ENCODE measurements at places on chromosomes 4 and X. TPM values are rescaled to one million over a fixed set of nuclear protein-coding genes. Genes with fewer than 3 reads are reported as not detected.

Gene ZNF827
- total RNA-seq: 4.5 TPM

Gene RTL3
- total RNA-seq: not detected

Gene CENPI
- total RNA-seq: 14.1 TPM

Gene CTAG2
- not detected for total RNA-seq

Gene OCIAD1
- total RNA-seq: 83.9 TPM

Gene NALF2
- total RNA-seq: not detected

Gene CFAP99
- total RNA-seq: 0.12 TPM

Gene MAGEA3
- not detected for total RNA-seq

Gene NAP1L2
- total RNA-seq: 1.2 TPM

Gene NEXMIF
- under 0.01 TPM for total RNA-seq
